ENCODE measurements at places on chromosomes 2 and 18.
A peak's percentile ranks its signal among the peaks of the same experiment; 100 is the strongest.

DNA sequence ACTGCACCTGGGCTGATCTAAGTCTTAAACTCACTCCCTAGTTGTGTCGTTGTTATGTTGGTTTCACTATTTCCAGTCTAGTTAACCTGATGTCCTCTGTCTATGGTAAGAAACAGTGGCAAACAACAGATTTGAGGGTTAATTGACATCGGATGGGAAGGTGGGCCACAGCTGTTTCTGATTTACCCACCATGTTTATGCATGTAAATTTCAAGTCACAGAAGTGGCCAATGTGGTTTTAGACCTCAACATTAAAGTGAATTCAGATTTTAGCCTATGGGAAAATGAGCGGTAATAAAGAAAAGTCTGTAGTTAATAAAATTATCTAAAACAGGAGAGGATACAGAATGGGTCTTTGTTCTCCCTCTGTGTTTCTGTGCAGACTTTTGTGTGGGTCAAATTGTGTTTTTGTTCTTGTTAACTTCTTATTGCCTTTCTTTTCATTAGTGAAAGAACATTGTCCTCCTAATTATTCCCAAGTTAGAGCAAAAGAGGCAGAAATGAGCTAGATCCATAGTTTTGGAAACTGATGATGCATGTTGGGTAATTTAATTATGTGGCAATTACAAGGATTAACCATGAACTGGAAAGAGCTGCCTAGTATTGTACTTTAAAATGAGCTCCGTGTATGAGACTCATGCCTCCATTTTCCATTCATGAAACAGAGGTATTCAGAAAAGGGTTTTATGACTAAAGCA lies 83.2 kb downstream of the LAMA3 start:
- no peak for DNase-seq

- no peak for DNase-seq
Observed at GRCh38 chr2:16760426-16760825, 94.8 kb upstream of the CYRIA start.

- DNase-seq: no peak
Observed at GRCh38 chr2:132623096-132623839, 46.7 kb downstream of the LYPD1 start.

- DNase-seq: no peak
Observed at GRCh38 chr18:59918320-59918755, 18.5 kb downstream of the PMAIP1 start.

GRCh38 chr2:189285962-189286645 lies 106.5 kb upstream of the COL5A2 start:
- no peak for DNase-seq

- DNase-seq: no peak
Observed at GRCh38 chr2:227248876-227249275, 76.2 kb upstream of the MFF start.

- DNase-seq: no peak
Observed at GRCh38 chr2:111702119-111702803, 181.7 kb downstream of the ANAPC1 start.

- DNase-seq: no peak
Observed at GRCh38 chr2:191728750-191729624, 51.1 kb downstream of the NABP1 start.

DNA sequence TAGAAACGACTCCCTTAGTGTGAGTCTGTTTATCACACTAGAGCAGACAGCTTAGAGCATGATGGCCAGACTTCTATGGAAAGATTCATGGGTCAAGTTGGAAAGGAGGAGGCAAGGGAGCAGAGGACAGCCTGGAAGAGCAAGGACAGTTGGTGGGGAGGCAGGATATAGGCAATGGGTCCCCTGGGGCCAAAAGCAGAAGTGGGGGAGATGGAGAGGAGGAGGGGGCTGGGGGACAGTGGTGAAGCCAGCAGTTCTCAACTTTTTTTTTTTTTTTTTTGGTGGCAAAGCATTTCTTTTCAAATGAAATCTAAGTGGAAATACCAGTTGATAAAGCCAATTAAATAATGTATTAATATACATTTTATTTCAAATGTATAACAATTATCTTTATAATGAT lies 197.9 kb downstream of the HRH4 start:
- no peak for DNase-seq

GRCh38 chr2:110858135-110858725 lies 125.9 kb downstream of the ACOXL start:
- peak; percentile 40 for DNase-seq

GRCh38 chr18:75162467-75162866 lies 46.5 kb downstream of the PTGR3 start:
- DNase-seq: no peak

- peak; percentile 92 for DNase-seq
Observed at GRCh38 chr2:200713003-200713703, 98.6 kb upstream of the BZW1 start.

GRCh38 chr2:131154647-131155046 lies 49.5 kb downstream of the PLEKHB2 start:
- DNase-seq: no peak

- no peak for DNase-seq
Observed at GRCh38 chr2:197369933-197370320, 59.3 kb upstream of the ANKRD44 start.

DNA sequence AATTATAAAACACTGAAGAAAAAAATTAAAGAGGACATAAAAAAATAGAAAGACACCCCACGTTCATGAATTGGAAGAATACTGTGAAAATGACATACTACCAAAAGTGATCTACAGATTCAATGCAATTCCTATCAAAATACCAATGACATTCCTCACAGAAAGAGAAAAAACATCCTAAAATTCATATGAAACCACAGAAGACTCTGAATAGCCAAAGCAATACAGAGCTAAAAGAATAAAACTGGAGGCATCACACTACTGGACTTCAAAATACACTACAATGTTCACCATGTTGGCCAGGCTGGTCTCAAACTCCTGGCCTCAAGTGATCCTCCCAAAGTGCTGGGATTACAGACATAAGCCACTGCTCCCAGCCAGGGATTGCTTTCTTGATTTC lies 56.3 kb downstream of the TLK1 start:
- DNase-seq: no peak

GRCh38 chr2:42359304-42359964 lies 1.6 kb downstream of the COX7A2L start:
- no peak for DNase-seq

- DNase-seq: no peak
Observed at GRCh38 chr2:177559638-177560037, 167.1 kb downstream of the AGPS start.

- no peak for DNase-seq
Observed at GRCh38 chr2:170180031-170180566, 2.2 kb downstream of the MYO3B start.

DNA sequence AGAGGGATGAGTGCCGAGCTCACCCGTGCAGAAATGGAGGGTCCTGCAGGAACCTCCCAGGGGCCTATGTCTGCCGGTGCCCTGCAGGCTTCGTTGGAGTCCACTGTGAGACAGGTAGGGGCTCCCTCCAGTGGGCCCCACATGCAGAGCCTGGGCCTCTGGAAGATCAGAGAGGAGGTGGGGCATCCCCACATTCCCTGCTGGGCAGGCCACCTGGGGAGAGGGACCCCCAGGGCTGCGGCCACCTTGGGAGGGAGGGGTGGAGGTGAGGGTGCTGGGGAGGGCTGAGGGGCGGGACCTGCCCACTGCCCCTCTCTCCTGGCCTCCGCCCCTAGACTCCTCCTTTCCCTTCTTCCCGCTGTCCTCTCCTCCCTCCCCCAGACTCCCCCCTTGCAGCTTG lies 38.5 kb downstream of the MTERF4 start:
- DNase-seq: no peak

GRCh38 chr18:59957957-59958356 lies 58.2 kb downstream of the PMAIP1 start:
- DNase-seq: no peak

DNA sequence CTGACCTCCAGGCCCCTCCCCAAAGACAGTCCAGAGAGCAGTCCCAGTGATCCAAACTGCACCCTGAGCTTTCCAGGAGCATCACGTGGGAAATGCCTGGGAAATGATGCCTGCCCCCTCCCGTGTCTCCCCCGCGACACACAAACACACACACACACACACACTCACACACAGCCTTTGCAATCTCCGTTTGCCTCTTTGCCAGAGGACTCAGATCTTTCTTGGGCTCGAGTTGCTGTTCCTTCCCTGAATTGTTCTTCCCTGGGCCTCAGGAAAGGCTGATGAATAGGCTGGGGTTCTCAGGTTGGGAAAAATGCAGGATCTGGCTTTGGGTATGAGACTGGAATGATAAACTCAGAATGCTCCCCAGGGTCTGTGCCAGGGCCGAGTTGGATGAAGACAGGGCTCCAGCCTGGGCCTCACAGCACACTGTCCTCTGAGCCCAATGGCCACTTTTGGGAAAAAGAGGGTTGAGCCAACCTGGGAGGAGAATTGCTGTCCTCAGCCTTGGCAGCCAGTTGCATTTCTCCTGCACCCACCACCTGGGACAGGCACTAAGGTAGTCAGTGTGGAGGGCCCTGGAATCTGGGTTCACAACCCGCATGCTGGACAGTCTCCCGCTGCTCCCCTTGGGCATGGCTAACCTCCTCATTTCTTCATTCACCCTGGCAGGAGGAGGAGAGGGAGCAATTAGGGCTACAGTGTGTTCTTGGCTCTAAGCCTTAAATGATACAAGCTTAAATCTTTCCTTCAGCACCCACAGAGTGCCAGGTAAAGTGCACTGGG lies 43.9 kb upstream of the ATP6V1B1 start:
- no peak for DNase-seq

DNA sequence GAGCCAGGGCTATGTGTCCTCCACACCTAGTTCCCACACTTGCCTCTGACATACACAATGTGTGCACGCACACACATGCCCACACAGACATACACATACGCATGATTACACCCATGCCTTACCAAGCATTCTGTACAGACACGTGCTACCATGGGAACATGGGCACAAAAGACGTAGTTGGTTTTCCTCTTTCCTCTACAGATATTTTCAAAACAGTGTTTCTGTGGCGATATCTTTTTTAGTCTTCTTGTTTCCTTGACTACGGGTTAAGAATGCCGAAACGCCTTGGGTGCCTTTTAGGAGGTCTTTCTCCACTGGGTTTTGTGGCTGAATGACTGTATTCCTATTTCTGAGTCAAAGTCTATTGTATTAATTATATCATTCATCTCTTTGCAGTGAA lies 75.5 kb upstream of the SPTBN1 start:
- no peak for DNase-seq

DNA sequence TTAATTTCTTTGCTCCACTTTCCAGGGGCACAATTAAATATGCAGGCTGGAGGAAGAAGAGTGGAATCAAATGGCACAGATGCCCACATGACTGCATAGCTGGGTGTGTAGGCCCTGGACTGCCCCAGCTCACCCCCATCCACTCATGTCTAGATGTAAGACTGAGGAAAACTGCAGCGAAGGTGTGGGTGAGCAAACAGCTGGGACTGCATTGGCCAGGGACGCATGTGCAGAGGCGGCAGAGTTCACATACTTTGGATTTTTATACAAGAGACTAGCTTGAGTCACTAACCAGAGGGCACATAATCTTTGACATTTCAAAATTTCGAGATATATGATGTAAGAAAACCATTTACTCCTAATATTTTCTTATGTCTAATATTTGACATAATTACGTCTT lies 60.1 kb downstream of the SPIRE1 start:
- DNase-seq: no peak

DNA sequence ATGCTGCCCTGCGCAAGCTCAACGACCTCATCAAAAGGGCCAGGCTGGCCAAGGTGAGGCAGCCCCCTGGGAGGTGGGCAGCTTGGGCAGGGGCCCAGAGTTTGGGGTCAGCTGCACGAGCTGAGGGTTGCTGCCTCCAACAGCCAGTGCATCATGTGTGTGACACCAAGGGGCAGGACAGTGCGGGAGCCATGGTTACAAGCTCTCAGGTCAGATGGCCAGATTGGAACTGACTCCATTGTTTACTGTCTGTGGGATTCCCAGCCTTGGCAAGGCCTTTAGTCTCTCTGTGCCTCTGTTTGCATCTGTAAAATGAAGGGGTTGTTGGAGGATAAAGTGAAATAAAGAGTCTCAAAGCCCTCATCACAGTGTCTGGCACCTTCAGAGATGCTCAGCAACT lies 26.9 kb downstream of the EHD3 start:
- no peak for DNase-seq

DNA sequence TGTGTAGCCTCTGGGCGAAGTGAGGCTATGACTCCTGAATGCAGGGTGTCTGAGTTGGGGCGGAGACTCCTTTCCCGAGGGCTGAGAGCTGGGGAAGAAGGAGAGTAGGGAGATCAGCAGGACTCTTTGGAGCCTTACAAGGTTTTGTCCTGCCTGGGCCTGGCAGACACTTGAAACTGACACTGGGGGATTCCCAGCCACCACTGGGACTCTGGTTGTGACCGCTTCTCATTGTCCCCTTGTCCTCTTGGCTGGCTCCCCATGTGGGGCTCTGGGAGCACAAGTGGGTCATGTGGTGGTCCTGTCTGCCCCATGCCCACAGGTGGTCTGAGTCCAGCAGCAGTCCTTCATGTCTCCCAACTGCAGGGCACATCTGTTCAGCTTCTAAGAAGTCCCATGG lies 78.2 kb upstream of the MGAT4A start:
- no peak for DNase-seq

DNA sequence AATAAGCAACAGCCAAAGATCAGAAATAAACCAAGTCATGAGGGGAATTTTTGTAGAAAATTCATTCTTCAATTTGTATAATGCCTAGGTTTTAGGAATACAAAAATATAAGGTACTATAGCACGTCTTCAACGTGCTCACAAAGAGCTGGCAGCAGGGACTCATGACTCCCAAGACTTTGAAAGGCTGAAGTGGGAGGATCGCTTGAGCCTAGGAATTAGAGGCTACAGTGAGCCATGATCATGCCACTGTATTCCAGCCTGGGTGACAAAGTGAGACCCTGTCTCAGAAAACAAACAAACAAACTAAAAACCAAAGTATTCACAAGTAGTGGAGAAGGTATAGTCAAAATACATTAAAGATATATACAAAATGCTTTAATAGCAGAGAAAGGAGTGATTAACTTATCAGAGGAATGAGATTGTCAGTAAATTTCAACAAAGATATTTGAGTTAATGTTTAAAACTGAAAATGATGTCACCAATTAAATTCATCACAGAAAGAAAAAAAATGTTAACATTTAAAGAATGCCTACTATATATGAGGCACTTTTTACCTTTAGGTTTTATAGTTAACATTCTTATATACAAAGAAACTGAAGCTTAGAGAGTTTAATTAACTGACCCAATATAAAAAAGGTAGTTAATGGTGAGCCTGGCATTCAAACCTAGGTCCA lies 3.2 kb downstream of the WDR33 start:
- no peak for DNase-seq
